ENCODE measurements at places on chromosomes 16 and 17. TPM values are rescaled to one million over a fixed set of nuclear protein-coding genes. Genes with fewer than 3 reads are reported as not detected.
A peak's percentile ranks its signal among the peaks of the same experiment; 100 is the strongest.

DNA sequence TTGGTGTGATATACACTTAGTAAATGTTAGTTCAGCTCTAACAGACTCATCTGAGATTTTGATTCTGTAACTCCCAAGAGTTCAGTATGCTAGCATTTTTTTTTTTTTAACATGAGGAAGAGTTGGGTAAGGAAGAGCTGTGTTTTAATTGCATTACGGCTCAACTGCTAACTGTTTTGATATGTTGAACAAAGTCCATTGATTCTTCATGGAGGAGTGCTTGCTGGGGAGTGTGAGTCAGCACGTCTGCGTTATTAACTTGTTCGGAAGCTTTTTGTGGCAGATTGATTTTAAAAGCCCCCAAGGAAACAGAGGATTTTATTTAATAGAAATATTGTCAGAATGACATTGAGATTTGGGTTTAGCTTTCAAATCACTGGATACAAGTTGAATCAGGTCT, 45.8 kb downstream of the PITPNC1 start:
- no peak for DNase-seq

- DNase-seq, result no peak
Measured at GRCh38 chr17:58413684-58414083, 3.6 kb downstream of the RNF43 start.

GRCh38 chr17:31452101-31452500, 60.6 kb downstream of the RAB11FIP4 start:
- no peak for DNase-seq

GRCh38 chr17:13024526-13025257, 6.9 kb upstream of the ELAC2 start:
- peak; percentile 76 for DNase-seq

The PSMC3IP gene
- 19.7 TPM for polyA plus RNA-seq

DNA sequence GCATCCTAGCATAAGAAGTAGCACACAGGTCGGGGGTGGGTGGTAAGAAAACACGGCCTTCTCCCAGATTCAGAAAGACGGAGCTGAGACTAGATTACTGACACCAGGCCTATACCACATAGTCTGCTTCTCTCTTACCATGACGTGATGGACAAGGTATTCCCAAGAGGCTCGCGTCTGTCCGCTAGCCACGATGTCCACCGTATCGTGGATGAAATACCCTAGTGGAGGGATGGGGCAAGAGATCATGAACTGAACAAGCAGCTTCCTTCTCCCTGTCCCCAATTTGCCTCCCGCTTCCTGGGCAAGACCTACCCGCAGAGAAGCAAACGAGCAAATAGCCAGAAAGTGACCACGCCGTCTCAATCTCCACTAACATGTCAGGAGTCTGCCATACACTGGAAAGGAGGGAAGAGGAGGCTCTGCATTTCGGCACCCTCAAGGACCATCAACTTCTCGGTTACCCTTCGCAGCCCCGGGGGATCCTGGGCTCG, 820 bp downstream of the TLCD1 start:
- no peak for DNase-seq

The DNASE1L2 gene
- 0.75 TPM for polyA plus RNA-seq

- no peak for DNase-seq
Measured at GRCh38 chr16:64791756-64792155, 330.1 kb downstream of the CDH11 start.

DNA sequence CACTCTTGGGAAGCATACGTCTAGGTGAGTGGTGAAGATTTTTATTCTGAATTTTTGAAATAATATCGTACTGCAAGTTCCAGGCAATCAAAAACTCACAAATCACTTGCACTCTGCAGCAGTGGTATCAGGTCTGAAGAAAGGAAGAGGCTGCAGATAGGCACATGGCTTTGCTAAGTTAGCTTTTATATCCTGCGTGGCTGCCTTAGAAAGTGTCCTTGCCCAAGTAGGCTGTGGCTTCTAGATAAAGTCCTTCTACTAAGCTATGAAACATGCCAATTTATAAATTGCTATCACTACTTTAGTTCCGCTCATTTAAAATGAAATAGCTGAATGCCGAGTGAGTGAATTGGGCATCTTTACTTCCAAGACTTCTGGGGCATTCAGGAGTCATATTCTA, 17.9 kb downstream of the WWOX start:
- DNase-seq, result no peak

The SLC47A1 gene
- 1.6 TPM for polyA plus RNA-seq

The ODAD4 gene
- 0.49 TPM for polyA plus RNA-seq

DNA sequence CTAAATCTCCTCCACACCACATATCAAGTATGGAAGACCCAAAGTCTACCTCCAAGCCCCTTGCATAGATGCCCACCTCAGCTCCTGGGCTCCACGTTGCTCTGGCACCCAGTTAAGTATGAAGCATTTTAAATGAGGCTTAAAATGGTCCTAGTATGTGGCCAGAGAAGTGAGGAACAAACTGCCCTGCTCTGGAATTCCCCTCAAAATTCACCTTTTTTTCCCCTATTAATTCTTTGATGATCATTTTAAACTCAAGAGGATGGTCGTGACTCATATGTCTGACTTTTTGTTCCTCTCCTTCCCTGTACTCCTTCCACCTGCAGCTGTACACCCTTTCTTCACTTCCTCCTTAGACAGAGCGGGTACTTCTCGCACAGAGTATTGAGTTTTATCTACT, 234.5 kb upstream of the MYOCD start:
- no peak for DNase-seq

GRCh38 chr17:28078341-28079229, 36.1 kb downstream of the NLK start:
- DNase-seq, result no peak

- DNase-seq, result peak; percentile 91
Measured at GRCh38 chr17:44533533-44534246, 23.6 kb upstream of the FZD2 start.

DNA sequence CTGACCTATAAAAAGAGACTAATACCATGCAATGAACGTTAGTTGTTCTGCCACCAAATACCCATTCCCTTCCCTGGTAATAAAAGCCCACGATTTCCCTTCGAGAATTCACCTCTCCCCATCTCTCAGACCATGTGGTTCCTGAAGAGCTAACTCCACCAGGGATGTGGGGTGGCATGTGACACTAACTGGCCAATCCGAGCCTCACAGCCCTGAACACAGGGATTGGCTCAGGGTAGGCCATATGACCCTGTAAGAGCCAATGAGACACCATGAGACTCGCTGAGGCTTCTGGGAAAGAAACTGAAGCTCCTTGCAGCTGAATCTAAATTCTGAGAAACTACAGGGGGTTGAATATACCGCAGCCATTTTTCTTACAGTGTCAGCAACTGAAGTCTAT, 21.1 kb downstream of the HELZ start:
- no peak for DNase-seq

- DNase-seq, result no peak
Measured at GRCh38 chr17:65885541-65886312, 306.2 kb downstream of the CEP112 start.

GRCh38 chr16:82047787-82048186, 12.7 kb downstream of the HSD17B2 start:
- DNase-seq, result no peak

The CDK5R1 gene
- polyA plus RNA-seq, result 9.2 TPM

Data from muscle of arm (tissue), 14 donors.